ENCODE measurements at places on chromosomes 1 and 21. TPM values are rescaled to one million over a fixed set of nuclear protein-coding genes. Genes with fewer than 3 reads are reported as not detected.

The DARS2 gene
- 47.4 TPM for total RNA-seq

The AKR1A1 gene
- total RNA-seq: 76.7 TPM

The TTC4 gene
- total RNA-seq: 31.8 TPM

The KLF17 gene
- total RNA-seq: 0.64 TPM

The FCN3 gene
- not detected for total RNA-seq

The POU3F1 gene
- 0.04 TPM for total RNA-seq

The TRMT13 gene
- 9.4 TPM for total RNA-seq

The CELSR2 gene
- 5.8 TPM for total RNA-seq

The GJA5 gene
- not detected for total RNA-seq

The TTF2 gene
- 26.1 TPM for total RNA-seq

The C1orf122 gene
- total RNA-seq: 49.6 TPM

The KRTAP13-2 gene
- not detected for total RNA-seq
